ENCODE measurements at places on chromosomes 5 and 9.
A peak's percentile ranks its signal among the peaks of the same experiment; 100 is the strongest.

DNA sequence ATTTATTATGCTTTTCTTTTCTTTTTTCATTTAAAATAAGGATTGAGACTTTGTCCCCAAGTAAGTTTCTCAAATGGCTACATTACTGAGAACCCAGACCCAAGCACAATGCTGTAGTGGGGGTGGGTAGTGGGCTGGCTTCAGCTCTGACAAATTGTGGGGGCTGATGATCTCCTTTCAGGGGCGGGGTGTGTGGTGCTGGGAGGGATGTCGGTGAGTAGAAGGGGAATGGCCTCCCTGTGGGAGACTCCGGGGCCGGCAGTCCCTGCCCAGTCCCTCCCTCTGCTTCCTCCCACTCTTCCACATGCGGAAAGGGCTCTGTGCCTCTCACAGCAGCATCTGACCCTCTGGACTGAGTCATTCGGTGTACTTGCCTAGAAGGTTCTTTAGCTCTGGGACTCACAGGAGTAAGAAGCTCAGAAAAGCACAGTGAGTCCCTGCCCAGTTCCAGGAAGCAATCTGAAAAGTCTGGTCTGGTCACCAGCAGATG is 14.3 kb downstream of the CD180 start:
- no peak overlapping the region for H3K27ac ChIP-seq
- H3K4me3 ChIP-seq: no peak overlapping the region

DNA sequence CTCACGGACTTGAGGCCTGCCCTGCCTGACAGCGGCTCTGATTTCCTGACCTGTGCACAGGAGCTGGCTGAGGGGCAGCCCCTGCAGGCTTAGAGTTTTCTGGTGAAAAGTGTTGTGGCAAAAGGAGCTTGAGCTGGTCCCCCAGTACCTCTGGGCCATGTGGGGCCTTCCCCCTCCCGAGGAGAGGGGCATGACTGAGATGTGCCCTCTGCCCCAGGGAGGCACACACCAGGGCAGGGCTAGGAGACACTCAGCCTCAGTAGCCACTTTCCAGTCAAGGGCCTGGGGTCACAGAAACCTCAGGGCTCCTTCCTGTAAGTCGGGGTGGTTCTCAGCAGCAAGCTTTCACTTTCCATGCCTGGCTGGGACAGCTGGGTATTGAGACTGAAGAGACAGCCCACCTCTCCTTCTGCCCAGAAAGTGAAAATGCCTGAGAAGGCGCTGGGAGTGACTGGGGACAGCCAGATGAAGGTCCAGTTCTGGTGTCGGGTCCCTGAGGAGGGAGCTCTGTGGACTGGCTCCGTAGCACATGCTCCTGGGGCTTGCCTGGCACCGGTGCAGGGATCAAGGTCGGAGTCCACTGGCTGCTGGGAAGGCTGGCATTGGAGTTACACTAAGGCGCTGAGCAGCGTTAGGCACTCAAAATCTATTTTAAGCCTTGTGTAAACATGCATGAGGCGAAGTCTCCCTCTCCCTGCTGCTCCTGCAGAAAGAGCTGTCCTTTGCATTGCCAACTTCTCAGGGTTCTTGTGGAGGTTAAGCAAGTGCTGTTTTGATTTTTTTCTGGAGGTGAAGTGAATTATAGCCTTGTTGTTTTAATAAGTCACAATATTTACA is 394.9 kb downstream of the GADD45G start:
- peak; percentile 67 for DNase-seq
- H3K27ac ChIP-seq: peak overlapping the region; percentile 3
- H3K4me3 ChIP-seq: no peak overlapping the region
- H3K27me3 ChIP-seq: no peaks in the 10 kb centered on the region
- H3K36me3 ChIP-seq: no peaks in the 10 kb centered on the region

DNA sequence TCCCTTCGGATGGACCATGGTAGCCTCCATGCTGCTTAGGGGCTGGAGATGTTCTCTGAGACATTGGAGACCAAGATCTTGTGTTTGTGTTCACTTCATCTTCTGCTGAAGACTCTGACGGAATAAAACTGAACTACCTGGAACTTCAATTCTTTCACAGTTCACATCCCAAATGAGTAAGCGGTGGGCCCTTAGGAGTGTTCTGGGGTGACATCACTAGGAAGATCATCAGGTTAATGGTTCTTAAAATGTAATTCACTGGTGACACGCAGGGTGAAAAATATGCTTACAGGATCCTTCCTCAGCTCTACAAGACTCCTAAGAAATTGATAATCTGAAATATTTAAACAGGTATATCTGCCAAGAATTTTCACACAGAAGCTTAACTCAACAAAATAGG is 561.5 kb downstream of the SEMA5A start:
- H3K27ac ChIP-seq: no peak overlapping the region
- no peak for DNase-seq
- no peaks in the 10 kb centered on the region for H3K27me3 ChIP-seq
- H3K36me3 ChIP-seq: no peaks in the 10 kb centered on the region

- DNase-seq: no peak
- no peaks in the 10 kb centered on the region for H3K4me1 ChIP-seq
- H3K36me3 ChIP-seq: peaks cover 4% of the 10 kb centered on the region
- H3K4me3 ChIP-seq: no peak overlapping the region
Observed at GRCh38 chr9:114198249-114199040, 43.1 kb downstream of the COL27A1 start.

GRCh38 chr5:136810261-136810801 is 445.0 kb upstream of the TRPC7 start:
- H3K27me3 ChIP-seq: no peaks in the 10 kb centered on the region
- no peaks in the 10 kb centered on the region for H3K4me1 ChIP-seq
- no peak overlapping the region for H3K4me3 ChIP-seq
- H3K27ac ChIP-seq: no peak overlapping the region

- peak overlapping the region; percentile 98 for H3K4me3 ChIP-seq
- peaks cover 10% of the 10 kb centered on the region for H3K4me1 ChIP-seq
- peaks cover 8% of the 10 kb centered on the region for H3K27me3 ChIP-seq
- DNase-seq: no peak
Observed at GRCh38 chr9:20623021-20623747, 885 bp upstream of the MLLT3 start.

DNA sequence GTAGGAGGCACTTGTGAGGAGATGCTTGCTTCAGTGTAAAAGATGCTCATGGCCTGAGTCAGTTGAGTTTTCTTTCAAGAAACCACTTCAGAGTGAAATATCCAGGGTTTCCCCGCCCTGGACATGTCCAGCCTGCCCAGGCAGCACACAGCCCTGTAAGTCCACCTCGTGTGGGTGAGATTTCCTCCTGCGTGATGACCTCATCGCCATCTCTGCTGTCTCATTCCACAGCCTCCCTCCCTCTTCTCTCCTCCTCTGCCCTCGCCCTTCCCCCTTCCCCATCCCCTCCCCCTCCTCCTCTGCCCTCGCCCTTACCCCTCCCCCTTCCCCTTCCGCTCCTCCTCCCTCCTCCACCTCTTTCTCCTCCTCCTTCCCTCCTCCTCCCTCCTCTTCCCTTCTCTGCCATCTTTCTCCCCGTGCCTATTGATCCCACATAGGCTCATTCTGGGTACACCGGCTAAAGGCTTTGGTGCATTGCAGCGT is 34.0 kb upstream of the NCS1 start:
- no peaks in the 10 kb centered on the region for H3K27me3 ChIP-seq
- no peak for DNase-seq
- H3K27ac ChIP-seq: peak overlapping the region; percentile 67
- no peak overlapping the region for H3K4me3 ChIP-seq
- H3K36me3 ChIP-seq: peaks cover 21% of the 10 kb centered on the region

- no peaks in the 10 kb centered on the region for H3K36me3 ChIP-seq
- no peaks in the 10 kb centered on the region for H3K27me3 ChIP-seq
- no peak for DNase-seq
- no peak overlapping the region for H3K4me3 ChIP-seq
Observed at GRCh38 chr5:68884144-68884754, 209.6 kb upstream of the SLC30A5 start.

GRCh38 chr5:108046955-108047670 is 334.8 kb downstream of the FBXL17 start:
- H3K36me3 ChIP-seq: no peaks in the 10 kb centered on the region
- no peaks in the 10 kb centered on the region for H3K4me1 ChIP-seq
- no peak for DNase-seq
- no peak overlapping the region for H3K27ac ChIP-seq

GRCh38 chr5:124906339-124907097 is 160.1 kb upstream of the ZNF608 start:
- H3K36me3 ChIP-seq: no peaks in the 10 kb centered on the region
- H3K27ac ChIP-seq: peak overlapping the region; percentile 65
- H3K4me1 ChIP-seq: peaks cover 21% of the 10 kb centered on the region
- H3K4me3 ChIP-seq: no peak overlapping the region
- peak; percentile 89 for DNase-seq

GRCh38 chr9:30661925-30662324 is 1722.5 kb upstream of the ACO1 start:
- no peak overlapping the region for H3K27ac ChIP-seq
- no peaks in the 10 kb centered on the region for H3K36me3 ChIP-seq
- no peak overlapping the region for H3K4me3 ChIP-seq
- DNase-seq: no peak

- H3K27ac ChIP-seq: no peak overlapping the region
- H3K4me1 ChIP-seq: no peaks in the 10 kb centered on the region
- H3K4me3 ChIP-seq: no peak overlapping the region
- H3K36me3 ChIP-seq: no peaks in the 10 kb centered on the region
- DNase-seq: no peak
- H3K27me3 ChIP-seq: no peaks in the 10 kb centered on the region
Observed at GRCh38 chr5:16559702-16560101, 57.1 kb downstream of the RETREG1 start.

DNA sequence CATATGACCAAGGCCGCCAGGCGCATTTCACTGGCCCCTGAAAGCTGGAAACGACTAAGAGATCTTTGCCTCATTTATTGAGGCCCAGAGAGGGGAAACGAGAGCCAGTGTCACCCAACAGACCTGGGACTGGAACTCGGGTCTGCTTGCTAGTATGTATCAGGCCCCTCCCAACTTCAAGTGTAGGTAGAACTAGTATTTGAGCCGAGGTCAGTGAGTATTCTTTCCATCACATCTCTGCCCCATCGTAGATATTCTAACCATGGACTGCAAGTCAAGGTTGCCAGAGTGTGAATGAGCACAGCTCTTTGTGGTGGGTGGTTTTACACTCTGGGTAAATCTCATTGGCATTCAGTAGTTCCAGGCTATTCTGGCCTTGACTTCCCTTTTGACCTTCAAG is 42.2 kb downstream of the GPR107 start:
- H3K4me1 ChIP-seq: peaks cover 3% of the 10 kb centered on the region
- no peak overlapping the region for H3K4me3 ChIP-seq
- H3K36me3 ChIP-seq: peaks cover 74% of the 10 kb centered on the region

DNA sequence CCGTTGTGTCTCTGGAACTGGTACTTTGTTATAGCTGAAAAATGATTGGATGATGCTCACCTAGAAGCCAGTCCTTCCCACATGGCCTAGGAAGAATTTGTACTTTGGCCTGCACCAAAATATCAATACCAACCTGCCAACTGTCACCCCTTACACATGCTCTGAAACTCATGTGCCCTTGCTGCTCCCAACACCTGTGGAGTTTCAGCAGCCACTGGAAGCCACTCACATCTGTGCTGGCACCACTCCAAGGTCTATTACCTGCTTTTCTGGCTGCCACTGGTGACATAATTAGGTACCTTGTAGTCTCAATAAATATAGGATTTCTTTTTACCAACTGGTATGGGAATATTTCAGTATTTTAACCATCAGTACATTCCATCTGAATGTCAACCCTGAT is 363.6 kb downstream of the SH3GL2 start:
- DNase-seq: no peak
- no peaks in the 10 kb centered on the region for H3K4me1 ChIP-seq
- no peak overlapping the region for H3K27ac ChIP-seq
- no peaks in the 10 kb centered on the region for H3K36me3 ChIP-seq

DNA sequence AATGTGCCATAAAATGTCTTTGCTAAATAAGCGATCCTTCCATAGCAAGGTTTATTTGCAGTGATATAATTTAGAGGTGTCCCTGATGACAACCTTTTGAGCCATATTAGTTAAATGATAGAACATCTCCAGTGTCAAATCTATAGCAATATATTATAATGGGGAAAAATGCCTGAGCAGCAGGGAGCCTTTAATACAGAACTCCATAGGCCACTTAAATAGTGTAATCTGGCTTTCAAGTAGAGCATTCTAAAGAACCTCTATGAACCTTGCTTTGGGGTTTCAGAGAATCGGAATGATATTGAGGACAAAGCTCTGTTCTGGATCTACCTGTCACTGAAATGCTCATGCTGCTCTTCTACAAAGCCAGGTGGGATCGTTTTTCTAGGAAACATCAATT is 96.7 kb upstream of the MEF2C start:
- no peaks in the 10 kb centered on the region for H3K27me3 ChIP-seq
- H3K4me1 ChIP-seq: no peaks in the 10 kb centered on the region
- no peak overlapping the region for H3K27ac ChIP-seq
